Ascending aorta (tissue), 2 donors: ENCODE measurements at places on chromosomes 16 and 17. TPM values are rescaled to one million over a fixed set of nuclear protein-coding genes. Genes with fewer than 3 reads are reported as not detected.

DNA sequence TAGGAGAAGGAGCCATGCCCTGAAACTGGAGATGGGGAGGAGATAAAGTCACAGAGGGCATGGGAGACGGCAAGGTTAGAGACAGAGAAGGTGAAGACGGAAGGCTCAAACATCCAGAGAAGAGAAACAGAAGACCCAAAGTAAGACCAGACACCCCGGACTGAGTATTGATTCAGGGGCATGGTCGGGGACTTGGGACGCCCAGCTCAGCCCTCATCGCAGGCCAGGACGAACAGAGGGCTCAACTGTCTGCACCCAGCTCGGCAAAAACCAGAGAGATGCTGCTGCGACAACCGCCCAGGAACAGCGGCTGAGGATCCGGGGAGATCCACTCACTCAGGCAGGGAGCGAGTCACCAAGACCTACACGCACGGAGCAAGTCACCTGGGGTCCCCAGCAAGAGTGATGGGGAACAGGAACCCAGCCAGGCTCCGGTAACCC lies 999 bp downstream of the XYLT1 start:
- peaks cover 2% of the 10 kb centered on the region for H3K4me1 ChIP-seq
- no peaks in the 10 kb centered on the region for H3K36me3 ChIP-seq

DNA sequence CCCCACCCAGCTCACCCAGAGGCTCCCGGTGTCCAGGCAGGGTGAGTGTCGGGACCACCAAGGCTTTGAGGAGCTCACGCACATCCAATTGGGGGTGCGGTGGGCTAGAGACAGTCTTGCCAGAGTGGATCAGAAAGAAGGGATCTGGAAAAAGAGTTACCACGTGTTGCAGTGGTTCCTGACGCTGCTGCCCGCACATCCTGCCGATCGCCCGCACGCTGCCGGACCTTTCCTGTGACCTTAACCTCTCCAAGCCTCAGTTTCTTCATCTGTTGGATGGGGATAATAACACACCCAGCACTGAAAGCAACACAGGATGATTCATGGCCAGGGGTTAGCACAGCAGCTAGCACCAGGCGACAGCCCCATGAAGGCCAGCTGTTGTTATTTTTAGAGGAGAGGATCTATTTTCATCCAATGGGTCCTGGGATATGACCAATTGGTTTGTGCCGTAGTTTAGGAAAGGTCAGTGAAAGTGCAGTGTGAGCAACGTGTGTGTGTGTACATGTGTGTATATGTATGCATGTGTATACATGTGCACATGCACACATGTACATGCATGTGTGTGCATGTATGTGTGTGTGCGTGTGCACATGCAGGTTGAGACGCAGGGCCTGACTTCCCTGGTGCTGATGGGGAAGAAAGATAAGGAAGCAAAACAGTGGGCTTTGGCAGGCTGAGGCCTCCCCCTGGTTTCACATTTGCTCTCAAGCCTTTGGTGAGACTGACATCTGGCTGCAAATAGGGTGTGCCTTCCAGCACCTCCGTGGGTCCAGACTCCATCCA lies 2.5 kb downstream of the ITGAX start:
- no peak for DNase-seq
- no peak overlapping the region for H3K4me3 ChIP-seq
- H3K36me3 ChIP-seq, result no peaks in the 10 kb centered on the region
- H3K27me3 ChIP-seq, result no peaks in the 10 kb centered on the region

- H3K4me3 ChIP-seq, result no peak overlapping the region
- H3K27me3 ChIP-seq, result no peaks in the 10 kb centered on the region
- H3K4me1 ChIP-seq, result no peaks in the 10 kb centered on the region
- H3K36me3 ChIP-seq, result no peaks in the 10 kb centered on the region
Measured at GRCh38 chr17:69869667-69870066, 205.4 kb upstream of the KCNJ16 start.

GRCh38 chr17:2172077-2172851 lies 117.4 kb downstream of the HIC1 start:
- H3K27me3 ChIP-seq, result no peaks in the 10 kb centered on the region
- peak overlapping the region; percentile 84 for H3K27ac ChIP-seq
- peak; percentile 83 for DNase-seq
- peaks cover 33% of the 10 kb centered on the region for H3K36me3 ChIP-seq
- peaks cover 52% of the 10 kb centered on the region for H3K4me1 ChIP-seq

GRCh38 chr16:57788252-57788841 lies 13.9 kb downstream of the KIFC3 start:
- no peaks in the 10 kb centered on the region for H3K27me3 ChIP-seq
- no peak for DNase-seq
- no peak overlapping the region for H3K4me3 ChIP-seq
- no peak overlapping the region for H3K27ac ChIP-seq

- no peaks in the 10 kb centered on the region for H3K27me3 ChIP-seq
- peak overlapping the region; percentile 76 for H3K27ac ChIP-seq
- peaks cover 89% of the 10 kb centered on the region for H3K4me1 ChIP-seq
- no peak overlapping the region for H3K4me3 ChIP-seq
- DNase-seq, result no peak
Measured at GRCh38 chr17:42414704-42415409, 8.2 kb downstream of the CAVIN1 start.

Gene ITGAL
- 0.11 TPM for total RNA-seq

GRCh38 chr17:9239793-9240658 lies 218.7 kb downstream of the NTN1 start:
- peak overlapping the region; percentile 69 for H3K4me3 ChIP-seq
- DNase-seq, result peak; percentile 59
- no peaks in the 10 kb centered on the region for H3K36me3 ChIP-seq
- H3K27me3 ChIP-seq, result no peaks in the 10 kb centered on the region
- H3K27ac ChIP-seq, result peak overlapping the region; percentile 99

- H3K27ac ChIP-seq, result no peak overlapping the region
- no peaks in the 10 kb centered on the region for H3K36me3 ChIP-seq
- DNase-seq, result no peak
- no peaks in the 10 kb centered on the region for H3K27me3 ChIP-seq
Measured at GRCh38 chr16:8519179-8519578, 71.1 kb downstream of the TMEM114 start.

Gene ZG16B
- not detected for total RNA-seq

Gene KRTAP9-8
- total RNA-seq, result not detected

Gene CX3CL1
- 251 TPM for total RNA-seq

Gene PIK3R5
- 42.0 TPM for total RNA-seq

DNA sequence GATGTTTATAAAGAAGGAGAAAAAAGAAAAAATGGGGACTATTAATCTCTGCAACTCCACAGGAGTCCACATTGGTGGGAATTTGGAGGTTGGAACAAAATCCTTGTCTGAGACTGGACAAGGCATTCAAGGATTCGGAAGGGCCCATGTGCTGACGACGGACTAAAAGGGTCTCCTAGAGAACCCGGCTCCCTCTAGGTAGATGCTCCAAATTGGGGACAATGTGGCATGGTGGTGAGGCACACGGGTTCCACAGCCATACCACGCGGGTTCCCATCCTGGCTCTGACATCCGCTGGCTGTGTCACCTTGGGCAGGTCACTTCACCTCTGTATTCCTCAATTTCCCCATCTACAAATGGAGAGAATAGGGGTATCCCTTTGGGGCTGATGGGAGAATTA lies 227.4 kb downstream of the C16orf78 start:
- no peak overlapping the region for H3K27ac ChIP-seq
- H3K27me3 ChIP-seq, result no peaks in the 10 kb centered on the region
- peak; percentile 11 for DNase-seq
- no peak overlapping the region for H3K4me3 ChIP-seq
- H3K4me1 ChIP-seq, result no peaks in the 10 kb centered on the region

Gene BRIP1
- not detected for total RNA-seq

DNA sequence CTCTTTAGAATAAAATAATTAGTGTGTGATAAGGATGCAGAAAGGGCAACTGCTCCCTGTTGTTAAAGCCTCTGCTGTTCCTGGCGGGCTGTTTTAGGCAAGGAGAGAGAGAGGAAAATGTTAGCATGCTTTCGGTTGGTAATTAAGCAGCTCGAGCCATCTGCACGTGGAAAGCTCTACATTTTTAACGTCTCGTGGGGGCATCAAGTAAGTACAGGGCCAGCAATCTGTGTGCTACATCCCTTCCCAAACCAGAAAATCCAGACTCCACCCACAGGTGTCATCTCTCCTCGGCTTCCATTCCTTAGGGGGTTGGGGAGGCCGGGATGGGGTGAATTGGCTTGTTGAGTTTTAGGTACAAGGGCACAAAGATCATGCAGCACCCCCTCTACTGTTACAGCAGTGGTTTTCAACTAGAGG lies 62.4 kb upstream of the MARCHF10 start:
- H3K4me3 ChIP-seq, result no peak overlapping the region
- DNase-seq, result no peak
- H3K27ac ChIP-seq, result no peak overlapping the region
- no peaks in the 10 kb centered on the region for H3K36me3 ChIP-seq
- peaks cover 7% of the 10 kb centered on the region for H3K4me1 ChIP-seq

DNA sequence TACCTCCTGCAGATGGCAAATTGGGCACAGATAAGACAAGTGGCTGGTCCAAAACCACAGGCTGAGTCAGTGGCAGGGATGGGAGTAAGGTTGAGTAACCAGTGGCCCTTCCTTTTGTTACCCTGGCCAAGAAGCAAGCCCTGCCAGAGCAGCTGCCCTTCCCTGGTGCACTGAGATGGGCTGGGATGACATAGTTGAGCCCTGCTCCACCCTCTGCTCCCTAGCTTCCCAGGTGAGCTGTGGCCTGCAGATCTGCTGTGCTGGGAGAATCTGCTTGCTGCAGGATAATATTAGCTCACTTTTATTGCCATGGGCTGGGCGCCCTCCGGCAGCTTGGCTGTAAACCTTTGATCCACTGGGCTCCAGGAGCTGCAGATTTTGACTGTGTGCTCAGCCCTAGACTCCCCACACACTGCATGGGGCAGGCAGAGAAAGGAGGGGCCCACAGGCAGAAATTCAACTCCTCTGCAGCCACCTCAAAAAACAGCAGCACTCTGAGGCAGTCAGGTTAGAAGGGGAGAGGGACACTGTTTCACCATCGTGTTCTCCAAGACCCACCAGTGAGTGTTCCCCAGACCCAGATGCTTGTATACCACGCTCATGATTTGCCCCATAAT lies 101.8 kb downstream of the CBLN1 start:
- no peak for DNase-seq
- no peak overlapping the region for H3K4me3 ChIP-seq
- no peak overlapping the region for H3K27ac ChIP-seq
- H3K36me3 ChIP-seq, result no peaks in the 10 kb centered on the region
- no peaks in the 10 kb centered on the region for H3K4me1 ChIP-seq

DNA sequence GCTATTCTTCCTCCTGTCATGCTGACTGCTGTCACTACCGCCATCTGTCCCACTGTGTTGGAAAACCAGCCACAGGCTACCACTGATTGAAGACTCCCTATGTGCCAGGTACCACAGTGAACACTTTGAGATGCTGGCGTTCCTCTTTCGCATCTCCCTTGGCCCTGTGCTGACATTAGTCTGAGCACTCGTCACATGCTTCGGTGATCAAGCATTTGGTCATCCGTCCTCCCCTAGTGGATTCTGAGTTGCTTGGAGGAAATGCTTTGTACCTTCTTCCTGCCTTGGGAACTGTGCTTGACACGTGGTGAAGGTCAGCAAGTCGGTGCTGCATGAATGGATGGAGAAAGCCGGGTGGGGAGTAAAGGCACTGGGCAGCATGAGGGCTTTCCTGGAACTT lies 260.1 kb downstream of the SNX29 start:
- no peaks in the 10 kb centered on the region for H3K27me3 ChIP-seq
- H3K36me3 ChIP-seq, result no peaks in the 10 kb centered on the region
- H3K27ac ChIP-seq, result no peak overlapping the region
- H3K4me1 ChIP-seq, result no peaks in the 10 kb centered on the region
- no peak for DNase-seq

DNA sequence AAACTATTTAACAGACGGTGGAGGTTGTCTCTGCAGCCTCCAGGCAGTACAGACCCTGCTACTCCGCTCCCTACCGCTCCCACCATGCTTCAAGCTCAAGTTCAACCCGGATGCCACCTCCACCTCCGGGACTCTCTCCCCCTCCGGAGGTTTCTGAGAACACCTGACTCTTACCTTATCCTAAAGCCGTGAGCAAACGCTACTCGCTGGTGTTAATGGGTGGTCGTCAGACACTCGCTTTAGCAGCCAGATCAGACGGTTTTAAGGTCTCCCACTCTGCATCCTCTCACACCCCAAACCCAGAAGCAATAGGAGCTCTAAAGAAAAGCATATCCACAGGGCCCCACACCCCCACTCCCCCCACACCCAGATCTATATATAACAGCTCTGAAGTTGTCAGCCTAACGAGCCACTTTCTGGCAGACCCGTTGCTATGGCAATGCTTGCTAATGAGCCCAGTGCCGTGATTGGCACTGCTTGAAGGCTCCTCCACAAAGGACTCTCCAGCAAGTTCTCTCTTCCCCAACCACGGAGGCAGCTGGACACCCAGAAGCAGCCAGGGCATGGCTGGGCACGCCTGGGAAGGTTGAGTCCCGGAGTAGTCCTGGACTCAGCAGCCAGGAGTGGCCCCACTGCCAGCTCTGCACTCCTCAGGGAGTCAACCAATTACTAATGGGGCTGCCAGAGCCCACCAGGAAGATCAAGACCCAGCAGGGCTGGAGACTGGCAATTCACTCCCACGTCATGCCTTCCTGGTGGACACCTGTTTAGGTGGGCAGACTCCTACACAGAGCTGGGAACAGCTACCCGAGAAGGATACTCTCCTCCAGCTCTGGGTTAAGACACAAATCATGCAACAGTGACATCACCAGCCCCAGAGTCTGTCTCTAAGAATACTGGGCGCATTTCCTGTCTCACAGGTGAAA lies 121.2 kb upstream of the RCVRN start:
- no peaks in the 10 kb centered on the region for H3K27me3 ChIP-seq
- no peak overlapping the region for H3K4me3 ChIP-seq
- no peaks in the 10 kb centered on the region for H3K4me1 ChIP-seq
- no peaks in the 10 kb centered on the region for H3K36me3 ChIP-seq
- H3K27ac ChIP-seq, result no peak overlapping the region
- DNase-seq, result no peak

Gene KRT14
- total RNA-seq, result 10.3 TPM

- H3K4me3 ChIP-seq, result no peak overlapping the region
- H3K27ac ChIP-seq, result no peak overlapping the region
- H3K4me1 ChIP-seq, result no peaks in the 10 kb centered on the region
- no peaks in the 10 kb centered on the region for H3K36me3 ChIP-seq
- no peaks in the 10 kb centered on the region for H3K27me3 ChIP-seq
- no peak for DNase-seq
Measured at GRCh38 chr16:53358884-53359283, 75.4 kb upstream of the RBL2 start.

DNA sequence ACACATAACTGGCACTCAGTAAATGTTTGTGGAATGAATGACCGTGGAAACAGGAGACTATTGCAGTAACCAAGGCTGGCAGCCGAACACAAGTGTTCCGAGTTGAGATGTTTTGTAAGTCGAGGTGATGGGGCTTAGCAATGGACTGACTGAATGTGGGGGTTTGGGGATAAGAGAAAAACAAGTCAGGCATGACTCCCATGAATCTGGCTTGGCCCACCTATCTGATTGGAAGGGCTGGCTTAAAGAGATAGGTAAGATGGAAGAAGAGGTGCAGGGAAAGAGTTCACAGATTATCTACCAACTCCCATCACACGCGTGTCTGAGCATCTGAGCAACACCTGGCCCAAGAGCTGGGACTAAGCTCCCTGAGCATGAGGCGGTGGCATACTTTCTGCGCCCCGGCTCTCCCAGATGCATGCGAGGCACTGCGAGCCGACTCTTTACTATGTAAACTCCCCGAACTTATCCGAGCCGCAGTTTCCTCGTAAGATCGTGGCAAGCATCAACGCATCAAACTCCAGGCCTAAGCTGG lies 539 bp downstream of the IFT20 start:
- DNase-seq, result no peak
- peaks cover 36% of the 10 kb centered on the region for H3K4me1 ChIP-seq
- peak overlapping the region; percentile 85 for H3K27ac ChIP-seq
- peak overlapping the region; percentile 93 for H3K4me3 ChIP-seq
- H3K36me3 ChIP-seq, result peaks cover 25% of the 10 kb centered on the region

Gene MEIOC
- not detected for total RNA-seq

- no peak overlapping the region for H3K27ac ChIP-seq
- H3K4me3 ChIP-seq, result no peak overlapping the region
- DNase-seq, result no peak
- peaks cover 2% of the 10 kb centered on the region for H3K4me1 ChIP-seq
- H3K27me3 ChIP-seq, result no peaks in the 10 kb centered on the region
Measured at GRCh38 chr16:29664091-29664921, 1.3 kb downstream of the SPN start.
